ENCODE measurements at places on chromosomes 11 and 22.

DNA sequence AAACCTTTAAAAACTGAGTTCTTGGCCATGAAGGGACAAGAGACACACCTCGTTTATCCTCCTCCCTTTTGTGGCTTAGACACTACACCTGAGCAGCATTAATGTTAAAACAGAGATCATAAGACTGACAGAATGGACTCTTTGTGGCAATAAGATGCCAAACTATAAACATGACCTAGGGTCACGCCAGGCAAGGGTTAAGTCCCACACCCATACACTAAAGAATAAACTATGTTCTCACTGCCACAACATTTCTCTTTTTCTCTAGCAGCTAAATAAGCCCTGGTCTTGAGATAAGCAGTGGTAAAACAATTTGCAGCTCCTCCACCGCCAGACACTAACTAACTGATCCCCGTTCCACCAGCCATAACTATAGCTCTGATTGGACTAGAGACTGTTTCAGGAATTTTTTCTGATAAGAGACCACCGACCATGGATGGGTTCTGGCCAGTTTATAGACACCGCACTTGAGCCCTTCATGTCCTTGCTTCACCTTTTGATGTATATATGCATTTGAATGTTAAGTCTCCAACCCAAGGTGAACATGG is 4.9 kb upstream of the SLCO2B1 start:
- DNase-seq: no peak

DNA sequence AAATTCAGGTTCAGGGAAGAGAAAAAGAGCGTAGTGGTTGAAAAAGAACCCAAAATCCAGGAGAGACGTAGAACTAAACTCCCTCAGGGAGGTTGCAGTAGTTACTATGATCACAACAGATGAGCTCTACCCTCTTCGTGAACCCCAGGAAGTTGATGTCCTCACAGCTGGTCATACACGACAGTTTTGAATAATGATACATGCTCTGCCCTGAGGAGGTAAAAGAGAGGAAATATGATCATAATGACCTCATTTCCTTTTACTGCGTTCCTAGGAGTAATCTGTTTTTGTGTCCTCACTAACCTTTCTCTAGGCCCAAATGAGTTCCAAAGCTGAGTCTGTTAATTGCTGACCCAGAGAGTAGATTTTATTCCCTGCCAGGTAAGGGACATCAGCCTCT is 1.3 kb downstream of the PATE2 start:
- no peak for DNase-seq

- DNase-seq: no peak
These were observed 290.7 kb upstream of the MPPED2 start for GRCh38 chr11:30876663-30877396.

GRCh38 chr11:31628111-31628510 is 118.5 kb downstream of the ELP4 start:
- no peak for DNase-seq

- no peak for DNase-seq
These were observed 733.5 kb downstream of the BRD1 start for GRCh38 chr22:49094151-49094550.

DNA sequence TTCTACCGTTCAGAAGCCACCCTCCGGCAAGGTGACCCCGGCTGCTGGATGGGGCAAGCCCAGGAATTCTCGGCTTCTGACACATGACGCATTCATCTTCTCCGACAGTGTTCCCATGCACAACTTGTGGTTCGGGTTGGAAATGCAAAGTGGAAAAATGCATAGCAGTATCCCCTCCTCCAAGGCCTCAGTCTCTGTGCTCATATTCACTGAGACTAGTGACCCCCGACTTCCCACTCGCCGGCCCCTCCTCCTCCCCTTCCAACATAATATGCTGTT is 70.0 kb upstream of the NTM start:
- DNase-seq: no peak

- no peak for DNase-seq
These were observed 498.5 kb downstream of the NTM start for GRCh38 chr11:131868629-131869507.

- DNase-seq: no peak
These were observed 57.0 kb downstream of the FLRT1 start for GRCh38 chr11:64092761-64093136.

DNA sequence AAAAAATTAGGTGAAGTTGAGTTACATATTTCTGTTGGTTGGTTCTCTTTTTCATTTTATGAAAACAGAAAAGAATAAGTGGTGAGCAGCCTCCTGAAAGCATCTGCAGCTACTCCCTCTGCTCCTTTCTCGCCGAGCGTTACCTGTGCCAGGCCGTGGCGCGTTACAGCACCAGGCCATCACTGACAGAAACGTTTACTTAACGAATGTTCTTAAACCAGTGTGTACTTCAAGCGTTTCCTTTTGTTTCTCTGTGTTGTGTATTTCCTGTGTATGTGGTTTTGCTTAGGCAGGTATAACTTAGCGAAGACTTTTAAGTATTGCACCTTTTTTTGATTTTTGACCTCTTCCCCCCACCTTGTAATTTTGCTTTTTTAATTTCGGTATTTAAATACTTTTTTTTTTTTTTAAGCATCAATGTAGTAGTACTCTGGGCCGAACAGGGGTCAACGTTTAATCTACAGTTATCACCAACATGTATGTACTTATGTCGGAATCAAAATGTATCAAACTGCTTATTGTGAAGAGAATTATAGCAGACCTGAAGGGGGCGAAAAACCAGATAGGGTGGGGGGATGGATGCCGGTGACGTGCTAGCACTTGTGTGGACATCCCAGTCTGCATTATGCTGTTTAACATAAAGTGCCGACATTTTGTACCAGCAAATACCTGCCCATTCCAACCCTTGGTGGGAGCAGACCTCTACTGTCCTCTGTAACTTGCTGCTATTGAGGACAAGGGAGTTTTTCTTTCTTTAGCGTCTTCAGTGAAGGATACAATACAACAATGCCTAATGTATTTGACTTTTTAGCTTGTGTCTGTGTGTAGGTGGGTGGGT is 21.6 kb upstream of the ADSL start:
- DNase-seq: no peak

DNA sequence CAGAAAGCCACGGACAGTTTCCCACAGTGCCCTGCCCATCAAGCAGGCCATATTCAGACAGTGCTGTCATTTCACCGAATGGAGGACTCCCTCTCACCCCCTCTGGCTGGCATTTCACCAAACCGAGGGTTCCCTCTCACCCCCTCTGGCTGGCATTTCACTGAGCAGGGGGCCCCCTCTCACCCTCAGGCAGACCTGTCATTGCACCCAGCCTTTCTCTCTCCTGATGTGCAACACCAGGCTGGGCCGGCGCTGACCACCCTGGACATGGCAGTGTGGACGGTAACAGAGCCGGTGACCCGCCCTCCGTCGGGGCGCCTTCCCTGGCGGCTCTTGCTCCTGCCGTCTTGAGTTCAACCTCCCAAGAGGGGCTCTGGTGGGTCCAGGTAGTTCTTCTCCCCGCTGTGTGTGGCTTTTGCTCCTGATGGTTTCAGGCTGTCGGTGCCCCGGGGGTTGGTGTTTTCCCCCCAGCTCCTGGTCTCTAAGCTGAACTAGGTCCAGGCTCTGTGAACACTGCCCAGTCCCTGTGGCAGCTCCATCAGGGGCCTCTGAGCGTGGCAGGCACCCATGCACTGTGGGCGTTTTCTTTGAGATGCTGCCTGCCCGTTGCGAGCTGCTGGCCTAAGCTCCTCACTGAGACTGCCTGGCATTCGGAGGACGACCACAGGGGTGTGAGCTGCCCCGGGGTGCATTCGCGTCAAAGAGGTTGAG is 46.9 kb downstream of the SMIM38 start:
- no peak for DNase-seq

DNA sequence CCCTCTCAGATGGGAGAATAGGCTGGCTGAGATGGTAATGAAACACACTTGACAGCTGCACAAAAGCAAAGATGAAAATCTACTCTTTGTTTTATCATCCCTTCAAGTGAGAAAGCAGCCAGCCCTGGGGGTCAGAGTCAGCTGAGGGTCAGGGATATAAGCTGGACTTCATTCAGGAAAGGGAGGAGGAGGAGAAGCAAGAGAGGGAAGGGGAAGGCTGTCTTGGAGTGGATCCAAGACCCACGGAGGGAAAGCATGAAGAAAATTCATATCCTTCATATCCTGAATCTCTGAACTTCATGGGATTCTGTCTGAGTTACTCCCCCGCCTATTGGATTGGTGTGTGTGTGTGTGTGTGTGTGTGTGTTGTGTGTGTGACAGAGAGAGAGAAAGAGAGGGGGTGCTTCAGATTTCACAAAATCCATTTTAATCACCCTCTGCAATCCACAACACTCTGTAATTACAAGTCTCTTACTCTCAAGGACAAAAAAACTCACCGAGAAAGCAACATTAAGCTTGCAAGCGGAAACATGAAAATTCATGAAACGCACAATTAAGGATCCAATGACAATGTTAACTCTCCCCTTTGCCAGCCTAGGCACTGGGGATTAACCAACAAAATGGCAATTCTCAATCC is 327.7 kb downstream of the TENM4 start:
- no peak for DNase-seq

- DNase-seq: peak; percentile 35
These were observed 26.7 kb downstream of the RRP8 start for GRCh38 chr11:6576471-6577373.

- no peak for DNase-seq
These were observed 13.3 kb downstream of the TMEM258 start for GRCh38 chr11:61778920-61779650.

GRCh38 chr22:19870153-19871022 is 15.7 kb upstream of the GNB1L start:
- DNase-seq: no peak

DNA sequence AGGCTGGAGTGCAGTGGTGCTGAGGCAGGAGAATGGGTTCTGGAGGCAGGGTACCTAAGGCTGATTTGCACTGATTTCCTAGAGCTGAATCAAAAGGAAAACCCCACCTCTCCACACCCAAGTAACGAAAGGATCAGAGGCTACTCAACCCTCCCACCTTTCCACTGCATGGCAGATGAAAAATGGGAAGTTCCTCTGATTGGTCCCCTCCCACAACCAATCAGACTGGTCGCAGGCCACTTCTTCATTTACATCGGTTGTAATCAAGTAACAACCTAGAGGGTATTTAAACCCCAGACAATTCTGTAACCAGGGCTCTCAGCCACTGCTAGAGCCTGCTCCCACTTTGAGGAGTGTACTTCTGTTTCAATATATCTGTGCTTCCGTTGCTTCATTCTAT is 18.6 kb upstream of the PARVB start:
- DNase-seq: no peak

DNA sequence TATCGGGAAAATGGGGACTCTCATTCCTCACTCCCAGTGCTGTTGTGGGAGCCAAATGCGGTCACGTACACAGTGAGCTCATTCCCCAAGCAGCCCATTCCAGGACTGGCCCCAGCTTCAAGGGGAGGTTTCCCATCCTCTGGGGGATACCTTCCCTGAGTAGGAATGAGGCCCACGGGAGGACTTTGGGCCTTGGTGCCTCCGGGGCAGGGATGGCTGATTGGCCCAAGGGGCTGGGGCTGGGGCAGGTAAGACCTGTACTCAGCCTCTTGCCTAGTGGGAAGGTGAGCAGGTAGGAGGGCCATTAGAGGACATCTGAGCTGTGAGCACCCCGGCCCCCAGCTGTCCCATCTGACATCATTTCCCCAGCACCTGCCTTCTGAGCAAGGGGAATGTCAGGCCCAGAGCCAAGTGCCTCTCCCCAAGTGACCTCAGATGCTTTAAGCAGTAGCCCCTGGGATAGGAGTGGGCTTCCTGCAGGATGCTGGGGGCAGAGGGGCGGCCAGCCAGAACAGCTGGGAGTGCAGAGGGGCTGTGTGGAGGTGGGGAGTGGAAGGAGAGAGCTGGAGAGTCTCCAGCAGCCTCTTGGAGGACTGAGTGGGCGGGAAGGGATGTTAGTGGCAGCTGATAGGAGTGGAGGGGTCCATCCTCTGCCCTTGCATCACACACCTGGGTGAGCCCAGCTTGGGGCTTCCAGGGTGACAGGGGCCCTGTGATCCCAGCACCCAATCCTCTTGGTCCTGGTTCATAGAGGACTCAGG is 58.4 kb downstream of the CD82 start:
- DNase-seq: no peak

GRCh38 chr22:19891317-19892256 is 36.9 kb upstream of the GNB1L start:
- DNase-seq: peak; percentile 65

- DNase-seq: no peak
These were observed 331.8 kb downstream of the FAT3 start for GRCh38 chr11:92556431-92556830.

- DNase-seq: no peak
These were observed 36.3 kb upstream of the CFAP300 start for GRCh38 chr11:102010776-102011494.

- no peak for DNase-seq
These were observed 90.9 kb upstream of the LINC01488 start for GRCh38 chr11:69390561-69390960.

- no peak for DNase-seq
These were observed 22.4 kb upstream of the CCDC188 start for GRCh38 chr22:20173246-20173645.

DNA sequence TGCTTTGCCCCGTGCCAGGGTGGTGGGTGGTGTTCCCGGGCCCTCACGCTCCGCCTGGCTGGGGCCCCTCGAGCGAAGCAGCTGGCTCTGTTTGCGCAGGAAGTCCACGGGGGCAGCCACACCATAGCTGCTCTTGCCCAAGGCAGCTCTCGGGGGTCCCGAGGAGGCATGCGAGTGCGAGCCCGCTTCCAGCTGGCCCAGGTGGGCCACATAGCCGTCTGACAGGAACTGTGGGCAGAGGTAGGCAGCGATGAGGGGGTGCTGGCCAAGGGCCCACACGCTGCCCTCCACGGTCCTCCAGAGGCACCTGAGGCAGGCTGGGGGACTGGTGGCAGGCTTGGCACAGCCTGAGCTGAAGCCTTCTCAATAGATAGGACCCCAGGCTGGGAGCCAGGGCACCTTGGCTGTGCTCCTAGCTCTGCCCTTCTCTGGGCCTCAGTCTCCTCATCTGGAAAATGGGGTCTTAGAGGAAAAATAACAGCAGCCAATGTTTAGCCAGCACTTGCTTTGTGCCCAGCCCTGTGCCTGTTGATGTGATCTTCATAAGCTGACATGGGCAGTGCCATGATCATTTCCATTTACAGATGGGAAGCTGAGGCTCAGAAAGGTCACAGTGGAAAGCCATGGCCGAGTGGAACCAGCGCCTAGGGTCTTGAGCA is 9.4 kb downstream of the AIP start:
- no peak for DNase-seq

DNA sequence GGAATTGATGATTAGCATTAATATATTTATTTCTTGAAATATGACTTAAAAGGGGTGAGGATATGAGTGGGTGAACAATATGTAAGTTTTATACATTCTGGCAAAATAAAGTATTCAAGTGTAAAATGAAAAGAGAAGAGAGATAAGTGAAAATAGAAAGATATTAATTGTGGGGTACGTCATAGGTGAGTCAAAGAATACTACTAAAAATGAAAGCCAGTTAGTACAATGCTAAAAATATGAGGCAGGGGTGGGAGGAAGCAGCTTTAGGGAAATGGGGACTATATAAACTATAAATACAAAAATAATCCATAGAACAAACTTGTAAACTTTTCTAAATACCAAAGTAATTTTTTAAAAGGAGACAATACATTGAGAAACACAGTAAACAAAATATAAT is 661.4 kb downstream of the CNTN5 start:
- no peak for DNase-seq

Measured in erythroblast (primary cell).